ENCODE measurements at places on chromosomes 5 and 9. TPM values are rescaled to one million over a fixed set of nuclear protein-coding genes. Genes with fewer than 3 reads are reported as not detected.

Gene DDX41
- 49.5 TPM for total RNA-seq

Gene CDX1
- total RNA-seq = 0.36 TPM

Gene CDKN2B
- 50.7 TPM for total RNA-seq

Gene OLFM1
- total RNA-seq = under 0.01 TPM

Gene OMD
- 0.36 TPM for total RNA-seq
